ENCODE measurements at places on chromosomes 16 and 17.
A peak's percentile ranks its signal among the peaks of the same experiment; 100 is the strongest.

DNA sequence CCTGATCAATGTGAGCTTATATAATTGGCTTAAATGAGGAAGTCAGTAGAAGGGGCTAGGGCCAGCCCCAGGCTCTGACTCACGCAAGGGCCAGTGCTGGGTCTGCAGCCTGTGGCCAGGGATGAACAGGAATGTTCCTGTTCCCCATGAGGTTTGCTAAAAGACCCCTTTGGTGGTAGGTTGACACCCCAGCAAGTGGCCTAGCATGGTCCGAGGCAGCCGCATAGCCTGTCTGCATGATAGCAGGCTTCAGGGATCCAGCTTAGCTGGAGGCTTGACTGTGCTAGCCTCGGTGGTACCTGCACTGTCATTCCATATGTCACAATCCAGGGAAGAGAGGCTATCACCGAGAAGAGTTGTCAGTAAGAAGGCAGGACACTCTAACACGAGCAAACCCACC, 23.5 kb downstream of the TRIM25 start:
- DNase-seq, result no peak

- no peak for DNase-seq
These were observed 40.3 kb downstream of the MYH13 start for GRCh38 chr17:10332515-10332914.

DNA sequence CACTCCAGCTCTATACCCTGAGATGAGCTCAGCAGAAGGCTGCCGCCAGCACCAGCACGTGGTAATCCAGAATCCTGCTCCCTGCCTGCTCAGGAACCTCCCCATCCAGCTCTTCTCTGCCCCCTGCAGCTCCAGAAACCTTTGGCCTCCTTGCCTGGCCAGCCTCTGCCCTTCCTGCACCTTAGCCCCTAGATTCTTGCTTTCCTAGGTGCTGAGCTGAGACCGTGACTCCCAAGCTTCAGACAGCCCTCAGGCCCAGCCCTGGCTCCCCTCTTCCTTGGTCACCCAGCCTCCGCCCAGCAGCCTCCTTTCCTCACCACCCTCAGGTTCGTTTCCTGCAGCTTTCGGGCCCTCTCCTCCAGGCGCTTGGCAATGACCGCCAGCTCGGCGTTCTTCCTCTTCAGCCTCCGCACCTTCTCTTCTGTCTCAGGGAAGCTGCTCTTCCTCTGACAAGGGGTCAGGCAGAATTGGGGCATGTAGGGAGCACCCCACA, 2.6 kb downstream of the TSPOAP1 start:
- DNase-seq, result no peak

- DNase-seq, result peak; percentile 50
These were observed 357.6 kb upstream of the SALL1 start for GRCh38 chr16:51508490-51509212.

- DNase-seq, result peak; percentile 33
These were observed 17.7 kb downstream of the VASN start for GRCh38 chr16:4389051-4389955.

DNA sequence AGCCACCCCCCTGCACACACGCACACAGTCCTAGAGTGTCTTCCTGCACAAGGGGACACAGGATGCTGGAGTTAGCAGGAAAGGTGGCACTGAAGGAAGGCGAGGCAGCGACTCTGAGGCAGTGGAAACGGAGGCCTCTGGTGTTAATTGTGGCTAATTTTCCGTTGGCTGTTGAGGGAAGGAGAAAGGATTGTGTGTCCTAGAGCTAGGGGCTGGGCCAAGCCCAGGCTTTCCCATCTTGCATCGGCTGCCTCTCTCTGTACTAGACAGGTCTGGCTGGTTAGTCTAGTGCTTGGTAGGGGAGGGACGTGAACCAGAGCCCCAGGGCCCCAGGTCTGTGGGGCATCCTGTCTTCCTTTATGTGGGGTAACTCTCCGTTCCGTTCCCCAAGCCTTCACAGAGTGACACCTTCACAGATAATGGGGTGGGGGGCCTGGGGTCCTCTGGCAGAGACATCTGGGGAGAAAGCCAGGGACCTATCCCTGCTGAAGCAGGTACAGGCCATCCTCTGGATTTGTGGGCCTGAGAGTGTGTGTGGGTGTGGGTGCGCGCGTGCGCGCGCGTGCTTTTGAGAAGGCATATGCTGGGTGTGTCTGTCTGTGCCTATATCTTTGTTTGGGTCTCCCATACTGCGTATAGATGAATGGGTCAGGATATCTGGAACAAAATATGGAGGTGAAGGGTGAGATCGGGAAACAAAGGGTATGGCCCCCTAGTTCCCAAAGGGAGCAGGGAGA, at the start of gene CHD3:
Gene CHD3, plus strand, starts transcription at position 606 of the 737 bp plus-strand sequence. CDS start 212 bp downstream, outside the sequence.
- no peak for DNase-seq

- DNase-seq, result peak; percentile 74
These were observed 123.9 kb downstream of the CPPED1 start for GRCh38 chr16:12679660-12680272.

- peak; percentile 72 for DNase-seq
These were observed 4.8 kb upstream of the PPP1R9B start for GRCh38 chr17:50155115-50155819.

- no peak for DNase-seq
These were observed 62.7 kb downstream of the SEC14L1 start for GRCh38 chr17:77203436-77203835.

- DNase-seq, result no peak
These were observed 160.6 kb downstream of the AIPL1 start for GRCh38 chr17:6274310-6274709.

DNA sequence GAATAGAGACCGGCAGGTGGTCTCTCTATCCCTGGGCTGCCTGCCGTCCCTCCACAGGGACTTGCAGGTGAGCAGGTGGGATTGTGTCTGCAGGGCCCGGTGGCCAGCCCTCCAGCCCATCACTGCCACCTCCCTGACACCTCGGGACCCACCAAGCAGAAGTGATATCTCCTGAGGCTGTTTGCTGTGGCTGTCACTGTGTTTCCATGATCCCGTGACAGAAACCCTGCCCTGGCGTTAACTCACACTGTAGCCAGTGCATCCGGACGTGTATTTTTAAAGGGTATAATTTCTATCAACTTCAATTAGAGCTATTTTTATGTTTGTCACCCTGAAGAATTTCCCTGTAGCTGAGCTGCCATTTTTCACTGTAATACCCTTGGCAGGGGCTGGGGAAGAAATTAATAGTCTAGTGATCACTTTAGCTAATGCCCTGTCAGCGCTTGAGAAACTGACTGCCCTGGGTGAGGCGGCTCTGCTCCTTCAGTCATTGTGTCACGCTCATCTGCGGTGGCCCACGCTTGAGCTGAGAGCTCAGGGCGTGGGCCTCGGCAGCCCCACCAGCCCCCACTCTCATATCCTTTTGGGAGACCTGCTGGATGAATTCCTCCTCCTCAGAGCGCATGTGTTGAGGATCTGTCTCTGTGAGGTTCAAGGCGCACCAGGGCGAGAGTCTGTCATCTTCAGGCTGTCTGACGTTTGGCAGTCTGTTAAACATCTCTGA, 229.9 kb upstream of the CIBAR2 start:
- no peak for DNase-seq

DNA sequence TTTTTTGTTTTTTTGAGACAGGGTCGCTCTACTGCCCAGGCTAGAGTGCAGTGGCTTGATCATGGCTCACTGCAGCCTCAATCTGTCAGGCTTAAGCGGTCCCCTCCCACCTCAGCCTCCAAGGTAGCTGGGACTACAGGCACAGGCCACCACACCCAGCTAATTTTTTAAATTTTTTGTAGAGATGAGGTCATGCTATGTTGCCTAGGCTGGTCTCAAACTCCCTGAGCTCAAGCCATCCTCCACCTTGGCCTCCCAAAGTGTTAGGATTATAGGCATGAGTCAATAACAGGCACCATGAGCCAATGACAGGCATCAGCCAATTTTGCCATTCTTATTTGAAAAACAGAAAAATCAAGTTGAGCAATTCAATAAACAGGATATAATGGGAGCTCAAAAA, 125.0 kb downstream of the SPAG9 start:
- DNase-seq, result no peak

GRCh38 chr17:43338886-43339516, 59.8 kb upstream of the ARL4D start:
- peak; percentile 74 for DNase-seq

- DNase-seq, result peak; percentile 88
These were observed 14.1 kb downstream of the FAM222B start for GRCh38 chr17:28828294-28829040.

DNA sequence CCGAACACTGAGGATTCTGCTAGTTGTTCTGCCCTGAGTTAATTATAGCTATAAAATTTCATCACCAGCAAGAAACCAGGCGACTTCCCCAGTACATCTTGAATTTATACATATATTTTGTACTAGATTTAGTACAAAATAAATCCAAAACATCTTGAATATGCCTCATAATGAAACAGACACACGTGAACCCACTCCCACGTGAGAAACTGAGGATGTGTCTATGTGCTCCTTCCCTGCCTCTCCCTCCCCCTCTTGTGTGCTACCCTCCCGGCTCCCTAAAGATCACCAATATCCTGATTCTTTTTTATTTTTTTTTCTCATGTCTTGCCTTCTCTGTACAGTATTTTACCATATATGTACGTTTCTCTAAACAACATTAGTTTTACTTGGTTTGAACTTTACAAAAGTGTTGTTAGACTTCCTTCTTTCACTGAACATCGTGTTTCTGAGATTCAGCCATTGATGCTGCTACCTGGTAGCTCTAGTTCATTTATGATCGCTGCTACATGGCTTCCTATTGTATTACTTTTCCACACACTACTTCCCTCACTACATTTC, 1.1 kb upstream of the LCMT1 start:
- no peak for DNase-seq

- DNase-seq, result no peak
These were observed 7.4 kb upstream of the P2RX1 start for GRCh38 chr17:3923466-3924190.

GRCh38 chr16:86016201-86016965, 117.4 kb downstream of the IRF8 start:
- DNase-seq, result peak; percentile 65

GRCh38 chr17:72416054-72416675, 295.3 kb downstream of the SOX9 start:
- DNase-seq, result no peak

- peak; percentile 86 for DNase-seq
These were observed 30.1 kb upstream of the MTSS2 start for GRCh38 chr16:70715860-70716357.

DNA sequence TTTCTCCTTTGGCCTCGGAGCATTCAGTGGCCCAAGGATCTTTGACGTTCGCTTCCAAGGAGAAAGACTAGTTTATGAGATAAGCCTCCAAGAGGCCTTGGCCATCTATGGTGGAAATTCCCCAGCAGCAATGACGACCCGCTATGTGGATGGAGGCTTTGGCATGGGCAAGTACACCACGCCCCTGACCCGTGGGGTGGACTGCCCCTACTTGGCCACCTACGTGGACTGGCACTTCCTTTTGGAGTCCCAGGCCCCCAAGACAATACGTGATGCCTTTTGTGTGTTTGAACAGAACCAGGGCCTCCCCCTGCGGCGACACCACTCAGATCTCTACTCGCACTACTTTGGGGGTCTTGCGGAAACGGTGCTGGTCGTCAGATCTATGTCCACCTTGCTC, 1.4 kb downstream of the AOC3 start:
- DNase-seq, result no peak

GRCh38 chr16:48846277-48846676, 236.3 kb upstream of the N4BP1 start:
- DNase-seq, result no peak

DNA sequence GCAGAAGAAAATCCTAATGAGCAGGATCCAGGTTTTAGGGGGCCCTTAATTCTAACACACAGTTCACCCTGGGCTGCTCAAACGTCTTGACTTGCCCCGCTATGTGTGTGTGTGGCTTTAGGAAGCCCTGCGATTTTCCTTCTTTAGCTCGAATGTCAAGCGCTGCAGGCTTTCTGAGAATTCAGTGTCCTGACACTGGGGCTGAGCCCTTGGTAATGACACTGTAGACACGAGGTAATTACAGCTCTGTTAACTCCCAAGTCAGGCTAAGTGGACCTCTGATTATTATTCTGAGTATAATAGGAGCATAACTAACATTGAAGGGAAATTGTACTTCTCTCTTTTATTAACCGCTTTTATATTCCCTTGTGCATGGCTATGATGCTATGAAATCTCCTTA, 202.1 kb downstream of the RBFOX1 start:
- DNase-seq, result no peak

DNA sequence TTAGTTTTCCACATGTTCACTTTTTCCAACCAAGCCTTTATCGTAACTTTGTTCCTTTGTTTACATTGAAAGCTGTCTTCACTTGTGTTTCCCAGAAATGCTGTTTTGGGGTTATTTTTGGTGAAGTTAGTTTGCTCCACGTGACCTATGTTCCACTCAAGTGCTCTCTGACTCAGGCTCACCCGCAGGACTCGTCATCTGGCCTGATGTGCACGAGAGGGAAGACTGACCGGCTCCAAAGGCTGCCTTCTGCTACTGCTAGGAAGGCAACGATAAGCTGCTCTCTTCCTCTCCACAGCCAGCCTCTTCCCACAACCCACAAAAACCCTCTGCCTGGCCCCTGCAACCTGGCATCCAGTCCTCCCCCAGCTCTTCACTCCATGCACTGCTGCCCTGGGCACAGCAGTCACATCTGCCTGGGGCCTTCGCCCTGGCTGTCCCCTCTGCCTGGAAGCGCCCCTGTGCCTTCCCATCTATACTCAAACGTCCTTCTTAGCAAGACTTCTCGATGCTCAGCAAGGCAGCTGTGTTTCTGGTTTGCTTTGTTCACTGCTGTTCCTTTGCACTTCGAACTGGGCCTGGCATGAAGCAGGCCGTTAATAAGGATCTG, 28.0 kb downstream of the ZCCHC14 start:
- peak; percentile 92 for DNase-seq

GRCh38 chr16:17520111-17520510, 49.4 kb upstream of the XYLT1 start:
- no peak for DNase-seq

- no peak for DNase-seq
These were observed 8.6 kb upstream of the MRC2 start for GRCh38 chr17:62618647-62619416.

DNA sequence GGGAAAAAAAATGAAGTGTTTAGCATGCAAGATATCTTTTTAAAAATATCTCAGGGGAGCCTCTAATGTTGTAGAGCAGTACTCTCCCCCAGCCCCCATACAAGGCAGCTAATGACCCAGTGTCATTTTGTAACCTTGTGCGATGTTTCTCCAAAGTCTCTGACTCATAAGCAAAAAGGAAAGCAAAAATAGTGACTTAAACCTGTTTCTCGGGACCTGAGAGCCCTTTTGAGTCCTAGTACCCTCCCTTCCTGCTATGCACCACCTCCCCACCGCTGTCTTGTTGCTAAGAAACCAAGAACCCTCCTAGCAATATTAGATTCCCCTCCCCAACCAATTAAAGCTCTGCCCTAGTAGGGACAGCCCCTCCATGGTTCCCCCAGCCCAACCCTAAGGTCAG, 2.8 kb downstream of the MYCBPAP start:
- peak; percentile 41 for DNase-seq

DNA sequence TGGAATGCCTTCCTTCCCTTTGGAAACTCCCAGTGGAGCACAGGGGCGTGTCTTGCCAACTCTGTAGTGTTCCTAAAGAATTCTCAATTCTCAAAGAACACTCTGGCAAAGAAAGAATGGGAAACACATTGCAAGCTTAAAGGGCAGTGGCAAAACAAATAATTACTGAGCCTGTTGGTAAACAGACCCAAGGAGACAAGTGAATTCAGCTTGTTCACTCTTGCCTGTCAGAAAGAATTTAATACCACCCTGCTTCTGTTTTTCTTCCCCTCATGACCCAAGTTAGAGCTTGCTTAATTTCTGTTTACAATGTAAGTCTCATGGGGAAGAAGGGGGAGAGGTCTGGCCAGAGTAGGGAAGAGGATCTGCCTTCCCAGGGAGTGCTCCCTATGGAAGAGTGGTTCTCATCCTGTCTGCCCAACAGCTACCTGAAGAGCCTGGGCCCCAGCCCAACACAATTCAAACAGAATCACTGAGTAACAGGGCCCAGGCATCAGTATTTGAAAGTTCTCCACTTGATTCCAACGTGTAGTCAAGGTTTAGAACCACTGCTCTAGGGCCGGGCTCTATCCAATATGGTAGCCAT, 386.0 kb downstream of the SLC39A11 start:
- DNase-seq, result no peak

Measured in EH (cell line).